ENCODE measurements at places on chromosomes 12 and 14.

- DNase-seq, result no peak
Observed at GRCh38 chr12:111105294-111105693, 184.9 kb upstream of the MYL2 start.

- DNase-seq, result no peak
Observed at GRCh38 chr14:61406675-61407074, 85.3 kb downstream of the PRKCH start.

GRCh38 chr12:9032202-9032964 is 43.0 kb downstream of the KLRG1 start:
- DNase-seq, result no peak

- DNase-seq, result no peak
Observed at GRCh38 chr14:90674043-90674670, 142.1 kb downstream of the TTC7B start.

DNA sequence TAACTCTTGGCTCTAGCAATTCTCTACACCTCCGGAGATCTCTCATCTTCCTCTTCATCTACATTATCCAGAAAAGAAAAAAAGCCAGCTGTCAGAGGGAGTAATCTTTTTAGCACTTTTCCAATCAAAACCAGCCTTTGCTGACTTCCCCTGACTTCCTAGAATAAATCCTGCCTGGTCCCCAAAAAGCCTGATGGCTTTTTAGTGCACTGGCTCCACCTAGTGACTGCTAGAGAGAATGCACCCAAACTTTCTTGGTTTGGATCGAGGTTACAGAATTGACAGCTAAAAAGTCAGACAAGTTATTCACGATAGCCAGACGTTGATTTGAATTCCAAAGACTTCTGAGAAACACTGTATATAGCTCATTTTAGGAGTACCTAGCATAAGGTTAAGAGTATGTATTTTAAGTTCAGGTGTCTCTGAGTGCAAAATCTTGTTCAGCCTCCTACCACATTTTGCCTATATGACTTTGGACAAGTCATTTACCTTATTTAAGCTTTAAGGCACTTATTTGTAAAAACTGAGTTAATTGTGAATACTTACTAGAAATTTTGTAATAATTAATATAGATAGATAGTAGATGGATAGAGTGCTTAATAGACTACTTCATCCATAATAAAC is 185.7 kb upstream of the GRIN2B start:
- DNase-seq, result peak; percentile 6

DNA sequence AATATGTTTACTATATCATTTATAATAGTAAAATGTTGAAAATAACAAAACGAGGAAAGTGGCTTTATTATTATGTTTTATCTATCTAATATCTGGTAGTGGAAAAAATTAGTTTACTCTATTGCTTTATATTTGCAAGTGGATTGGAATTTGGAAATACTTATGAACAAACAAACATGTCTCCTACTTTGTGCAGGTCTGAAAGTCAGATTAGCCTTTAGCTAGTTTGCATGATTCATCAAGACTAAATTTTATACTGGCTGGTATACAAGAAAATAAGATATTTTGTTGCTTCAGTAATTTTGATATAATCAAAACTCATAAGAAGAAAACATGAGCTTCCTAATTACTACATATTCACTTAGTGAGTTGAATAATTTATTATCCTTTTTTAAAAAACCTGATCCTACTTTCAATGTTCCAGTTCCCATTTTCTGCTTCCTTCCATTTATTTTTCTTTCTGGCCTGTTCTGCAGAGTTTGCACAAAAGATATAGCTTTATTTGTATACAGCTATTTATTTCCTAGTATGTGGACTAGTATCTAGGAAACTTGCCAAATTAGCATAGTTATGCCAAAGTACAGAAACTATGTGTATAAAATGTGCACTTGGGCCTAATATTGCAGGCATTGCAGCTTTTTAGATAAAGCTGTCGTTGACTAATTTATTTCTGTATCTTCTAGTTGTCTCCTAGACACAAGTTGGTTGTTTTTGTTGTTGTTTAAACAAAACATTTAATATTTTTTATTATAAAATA is 122.0 kb downstream of the AKAP6 start:
- no peak for DNase-seq

DNA sequence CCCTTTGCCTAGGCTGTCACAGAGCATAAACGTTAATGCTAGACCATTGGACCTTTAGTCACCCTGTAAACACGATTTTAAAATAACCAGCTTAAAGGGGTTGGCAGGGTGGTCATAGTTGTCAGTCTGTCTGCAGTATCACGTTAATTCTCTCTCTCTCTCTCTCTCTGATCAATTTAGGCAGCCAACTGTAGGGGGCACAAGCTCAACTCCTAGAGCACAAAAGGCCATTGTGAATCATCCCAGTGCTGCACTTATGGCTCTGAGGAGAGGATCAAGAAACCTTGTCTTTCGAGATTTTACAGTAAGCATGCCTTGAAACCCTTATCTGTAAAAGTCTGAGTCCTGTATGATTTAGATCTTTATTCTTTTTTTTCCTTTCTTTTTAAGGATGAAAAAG is 97.1 kb downstream of the SCAF11 start:
- no peak for DNase-seq

DNA sequence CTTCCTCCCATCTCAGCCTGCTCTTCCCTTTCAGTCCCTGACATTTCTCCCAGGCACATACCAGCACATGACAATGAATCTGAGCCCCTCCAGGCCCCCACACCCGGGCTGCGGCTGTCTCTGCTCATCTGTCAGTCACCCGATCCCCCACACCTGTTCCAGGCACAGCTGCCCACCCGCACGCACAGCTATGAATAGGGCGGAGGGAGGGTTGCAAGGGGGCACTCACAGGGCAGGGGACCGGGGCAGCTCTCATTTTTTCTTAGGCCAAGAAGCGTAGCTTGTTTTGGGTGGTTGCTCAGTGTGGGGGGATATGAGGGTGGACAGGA is 43.7 kb upstream of the TSPAN9 start:
- no peak for DNase-seq

- no peak for DNase-seq
Observed at GRCh38 chr14:33835677-33836076, 115.2 kb downstream of the EGLN3 start.

DNA sequence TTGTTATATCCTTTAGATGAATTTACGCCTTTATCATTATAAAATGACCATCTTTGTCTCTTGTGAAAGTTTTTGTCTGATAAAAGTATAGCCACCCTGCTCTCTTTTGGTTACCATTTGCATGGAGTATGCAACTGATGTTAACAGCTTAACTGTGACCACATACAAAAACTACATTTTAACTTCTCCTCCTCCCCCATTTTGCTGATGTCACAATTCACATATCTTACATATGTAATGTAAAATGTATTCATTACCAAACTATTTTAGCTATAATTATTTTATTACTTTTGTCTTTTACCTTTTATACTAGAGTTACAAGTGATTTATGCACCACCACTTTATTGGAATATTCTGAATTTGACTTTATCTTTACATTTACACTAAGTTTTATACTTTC is 184.5 kb upstream of the NPAS3 start:
- no peak for DNase-seq

DNA sequence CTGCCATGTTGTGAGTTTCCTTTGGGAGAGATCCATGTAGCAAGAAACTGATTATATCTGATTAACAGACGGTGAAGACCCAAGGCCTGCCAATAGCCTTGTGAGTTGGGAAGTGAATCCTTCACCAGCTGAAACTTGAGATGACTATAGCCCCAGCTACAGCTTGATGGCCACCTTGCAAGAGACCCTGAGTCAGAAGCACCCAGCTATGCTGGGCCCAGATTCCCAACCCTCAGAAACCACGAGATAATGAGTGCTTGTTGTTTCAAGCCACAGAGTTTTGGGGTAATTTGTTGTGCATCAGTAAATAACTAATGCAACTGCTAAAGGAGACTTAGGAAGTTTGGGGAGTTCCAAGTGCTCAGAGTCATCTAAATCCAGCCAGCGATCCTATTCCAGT is 80.3 kb downstream of the AVPR1A start:
- DNase-seq, result no peak

DNA sequence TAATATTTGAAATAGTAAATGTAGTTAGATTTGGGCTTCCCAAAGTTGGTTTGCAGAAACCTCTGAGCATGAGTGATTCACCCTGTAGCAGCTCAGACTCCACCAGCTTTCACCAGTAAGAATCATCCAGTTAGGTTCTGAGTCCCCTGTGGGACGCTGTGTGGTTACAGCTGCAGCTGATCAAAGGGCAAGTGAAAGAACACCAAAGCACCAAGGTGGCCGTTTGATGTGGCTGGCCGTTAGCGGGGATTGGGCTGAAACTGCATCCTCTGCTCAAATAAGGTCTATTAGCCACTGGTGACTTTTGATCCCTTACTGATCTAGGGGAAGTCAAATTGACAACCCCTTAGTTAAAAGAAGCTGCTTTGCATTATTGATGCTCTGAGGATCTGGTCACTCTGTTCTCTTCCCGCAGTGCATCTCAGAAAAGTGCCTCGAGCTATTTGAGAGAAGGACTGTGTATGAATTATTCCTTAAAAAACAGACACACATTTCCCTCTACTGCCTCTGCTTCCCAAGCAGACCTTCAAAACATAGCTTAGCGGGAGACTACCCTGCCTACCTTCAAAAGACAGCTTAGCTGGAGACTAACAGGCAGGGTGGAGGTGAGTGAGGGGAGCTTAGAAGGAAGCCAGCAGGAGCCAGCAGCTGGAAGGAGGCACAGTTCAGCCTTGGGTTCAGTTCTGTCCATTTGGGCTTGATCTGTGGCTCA is 3.7 kb downstream of the ABHD12B start:
- peak; percentile 45 for DNase-seq

DNA sequence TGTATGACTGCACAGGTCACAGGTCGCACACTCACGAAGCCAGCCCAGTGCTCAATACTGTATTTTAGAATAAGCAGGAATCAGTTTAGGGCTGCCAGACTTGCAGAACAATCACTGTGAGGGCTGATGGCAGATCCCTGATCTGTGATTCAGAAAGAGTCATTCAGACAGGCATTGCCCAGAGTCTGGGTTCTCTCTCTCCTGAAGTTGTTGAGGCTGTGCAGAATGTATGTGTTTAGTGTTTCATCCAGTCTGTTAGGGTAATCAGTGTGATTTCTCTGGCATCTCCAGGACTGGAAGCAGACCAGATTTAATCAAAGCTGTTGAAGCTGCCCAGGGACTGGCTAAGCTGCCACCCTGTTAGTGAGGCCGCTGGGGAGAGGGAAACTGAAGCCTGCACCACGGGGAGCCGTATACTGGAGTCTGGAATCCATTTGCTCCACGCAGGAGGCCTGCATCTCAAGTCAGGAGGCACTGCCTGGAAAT is 69.3 kb downstream of the ETV6 start:
- no peak for DNase-seq
